ENCODE measurements at places on chromosomes 3 and 15.

DNA sequence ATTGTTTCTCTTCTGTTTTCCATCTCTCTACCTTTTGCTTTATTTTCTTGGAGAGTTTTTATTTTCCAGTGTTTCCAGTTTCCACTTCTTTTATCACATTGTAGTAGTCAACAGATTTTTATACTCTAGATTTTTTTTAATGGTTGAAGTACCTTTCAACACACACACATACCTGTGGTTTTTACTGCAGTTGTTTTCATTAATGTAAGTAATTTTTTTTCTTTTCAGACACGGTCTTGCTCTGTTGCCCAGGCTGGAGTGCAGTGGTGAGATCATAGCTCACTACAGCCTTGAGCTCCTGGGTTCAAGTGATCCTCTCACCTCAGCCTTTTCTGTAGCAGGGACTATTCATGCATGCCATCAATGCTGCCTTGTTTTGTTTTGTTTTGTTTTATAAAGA is 472.5 kb upstream of the SGO1 start:
- no peak for DNase-seq

DNA sequence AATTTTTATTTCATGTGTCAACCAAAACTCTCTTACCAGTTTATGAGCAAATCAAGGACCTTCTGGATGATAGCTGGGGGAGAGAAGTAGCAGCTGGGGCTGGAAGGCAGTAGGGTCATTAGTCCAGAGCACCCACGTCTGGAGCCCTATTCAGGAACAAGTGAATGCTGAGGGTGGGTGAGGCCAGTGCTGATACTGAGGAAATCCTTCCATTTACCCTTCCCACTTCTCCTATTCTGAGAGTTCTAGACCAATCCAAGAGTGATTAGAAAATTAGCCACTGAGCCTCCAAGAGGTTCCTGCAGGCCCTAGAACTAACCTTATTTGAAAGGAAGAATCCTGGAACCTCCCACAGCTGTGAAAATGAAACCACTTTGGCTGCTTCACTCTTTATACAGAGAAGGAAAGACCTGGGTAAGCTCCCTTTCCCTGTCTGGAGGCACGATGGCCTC is 46.2 kb upstream of the VILL start:
- DNase-seq: no peak

- no peak for DNase-seq
Measured at GRCh38 chr3:15479400-15480224, 41.9 kb downstream of the COLQ start.

- no peak for DNase-seq
Measured at GRCh38 chr15:36798366-36798765, 218.9 kb downstream of the CDIN1 start.

- no peak for DNase-seq
Measured at GRCh38 chr15:66249605-66250174, 3.9 kb downstream of the MEGF11 start.

DNA sequence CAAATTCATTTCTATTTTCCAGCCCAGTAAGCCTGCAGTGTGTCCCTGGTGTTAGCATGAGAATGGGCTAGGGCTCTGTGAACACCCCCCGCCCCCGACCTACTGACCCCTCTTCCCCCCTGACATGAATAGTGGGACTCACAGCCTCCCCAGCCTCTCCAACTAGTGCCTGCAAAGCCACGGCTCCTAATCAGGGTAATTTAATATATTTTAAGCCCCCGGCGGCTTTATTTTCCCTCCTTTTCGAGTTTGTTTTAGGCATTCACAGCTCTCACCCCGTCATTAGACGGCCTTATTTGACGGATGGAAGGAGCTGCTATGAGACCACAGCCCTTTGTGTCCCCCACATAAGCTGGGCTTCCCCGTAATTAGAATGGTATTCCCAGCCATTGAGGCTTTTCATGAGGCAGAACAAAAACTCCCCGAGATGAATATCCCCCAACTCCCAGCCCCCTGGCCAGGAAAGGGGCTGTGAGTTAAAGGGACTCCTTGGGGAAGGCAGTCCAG is 78.3 kb upstream of the POLG start:
- no peak for DNase-seq

DNA sequence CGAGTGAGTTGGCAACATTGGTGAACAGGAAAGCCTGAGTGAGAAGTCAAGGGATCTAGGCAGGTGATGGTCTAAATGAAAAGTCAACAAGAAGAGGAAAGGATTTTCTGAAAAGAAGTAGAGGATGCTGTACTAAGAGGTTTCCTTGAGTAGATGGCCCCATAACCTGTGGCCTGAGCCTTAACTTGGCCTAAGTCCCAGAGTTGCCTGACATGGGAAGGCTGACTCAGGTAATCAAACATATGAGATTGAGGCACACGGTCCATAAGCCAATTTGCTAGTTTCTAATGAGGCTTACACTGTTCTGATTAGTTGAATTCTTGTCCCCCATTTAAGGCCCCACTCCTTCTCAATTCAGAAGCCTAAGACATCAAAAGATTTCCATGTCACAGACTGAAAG is 262.5 kb upstream of the LMCD1 start:
- DNase-seq: no peak

- DNase-seq: no peak
Measured at GRCh38 chr3:151445273-151446001, 15.4 kb downstream of the IGSF10 start.

GRCh38 chr3:108511490-108511889 is 1.1 kb upstream of the MYH15 start:
- no peak for DNase-seq

- no peak for DNase-seq
Measured at GRCh38 chr3:70360979-70361760, 48.7 kb upstream of the MDFIC2 start.

DNA sequence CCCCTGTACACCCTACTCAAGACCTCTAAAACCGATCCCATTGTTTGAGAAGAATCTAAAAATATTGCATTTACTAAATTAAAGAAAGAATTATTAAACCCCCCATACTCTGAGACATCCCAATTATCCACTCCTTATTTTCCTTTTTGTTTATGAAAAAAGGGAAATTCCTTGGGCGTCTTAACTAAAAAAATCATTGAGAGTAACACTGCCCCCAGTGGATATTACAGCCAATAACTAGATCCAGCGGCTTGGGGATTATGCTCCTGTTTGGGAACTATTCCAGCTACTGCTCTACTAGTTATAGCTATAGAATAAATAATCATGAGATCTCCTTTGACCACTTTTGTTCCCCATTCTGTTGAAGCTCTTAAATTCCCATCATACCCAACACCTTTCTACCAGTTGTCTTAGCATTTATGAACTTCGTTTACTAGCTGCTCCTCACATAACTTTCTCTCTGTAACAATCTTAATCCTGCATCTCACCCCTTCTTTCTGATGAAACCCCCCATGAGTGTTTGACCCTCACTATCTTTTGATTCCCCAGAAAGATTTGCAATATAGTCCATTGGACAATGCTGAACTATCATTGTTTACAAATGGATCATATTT is 12.7 kb upstream of the CFAP91 start:
- no peak for DNase-seq

DNA sequence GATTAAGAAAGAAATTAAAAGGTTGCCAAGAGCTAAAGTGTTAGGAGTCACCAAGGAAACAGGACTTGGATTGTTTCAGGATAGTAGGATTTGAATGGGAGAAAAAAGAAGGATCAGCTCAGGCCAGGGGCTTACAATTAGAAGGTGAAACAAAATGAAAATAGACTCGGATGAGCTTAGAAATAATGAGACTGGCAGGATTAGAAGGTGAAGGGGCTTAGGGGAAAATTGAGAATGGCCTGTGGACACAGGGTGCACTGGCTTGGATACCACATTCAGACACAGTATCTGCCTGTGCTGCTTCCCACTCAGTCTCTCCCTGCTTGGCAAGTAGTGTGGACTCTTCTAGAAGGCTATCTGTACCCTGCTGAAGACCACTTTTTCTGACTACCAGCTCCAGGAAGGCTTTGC is 206.1 kb upstream of the ATP10A start:
- DNase-seq: no peak

DNA sequence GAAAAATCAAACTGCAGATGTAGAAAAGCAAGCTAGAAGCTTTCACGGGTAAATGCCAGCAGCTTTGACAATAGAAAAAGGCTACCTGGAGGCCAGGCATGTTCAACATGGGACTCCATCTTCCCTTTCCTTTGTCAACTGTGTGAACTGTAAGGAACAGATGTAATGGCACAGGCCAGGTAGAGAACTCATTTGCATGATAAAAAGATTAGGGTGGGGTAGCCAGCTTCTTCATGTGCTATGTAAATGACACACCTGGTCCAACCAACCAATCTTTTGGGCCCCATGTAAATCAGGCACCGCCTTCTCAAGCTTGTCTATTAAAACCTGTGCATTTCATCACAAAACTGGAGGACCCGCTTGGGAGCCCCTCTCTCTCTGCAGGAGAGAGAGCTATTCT is 686.5 kb upstream of the GOLIM4 start:
- DNase-seq: no peak

DNA sequence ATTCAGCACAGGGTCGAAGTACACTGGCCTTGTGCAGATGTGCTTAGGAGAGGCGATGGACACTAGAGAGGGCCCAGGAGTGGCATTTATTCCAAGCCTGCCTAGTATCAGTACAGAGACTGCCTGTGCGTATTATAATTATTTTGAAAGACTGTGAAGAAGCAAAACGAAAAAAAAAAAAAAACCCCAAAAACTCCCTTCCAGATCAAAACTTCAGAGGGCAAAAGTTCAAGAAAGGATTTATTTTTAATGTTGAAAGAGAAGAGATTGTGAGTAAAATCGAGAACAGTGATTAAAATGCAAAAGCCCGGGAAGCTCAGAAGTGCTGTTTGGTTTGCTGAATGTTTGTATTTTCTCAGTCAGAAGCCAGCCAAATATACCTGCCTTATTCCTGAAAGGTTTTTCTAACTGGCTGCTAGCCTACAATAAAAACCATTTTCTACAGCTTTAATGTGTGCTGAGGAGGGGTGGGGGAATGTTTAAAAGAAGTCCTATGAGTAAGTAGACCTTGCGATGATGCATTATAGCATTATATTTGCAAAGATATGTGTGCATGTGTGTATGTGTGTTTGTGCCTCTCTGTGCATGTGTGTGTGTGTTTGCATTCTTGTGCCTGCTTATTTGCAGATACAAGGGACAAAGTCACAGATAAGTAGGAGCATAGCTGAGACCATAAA is 19.3 kb upstream of the LZTFL1 start:
- DNase-seq: no peak

DNA sequence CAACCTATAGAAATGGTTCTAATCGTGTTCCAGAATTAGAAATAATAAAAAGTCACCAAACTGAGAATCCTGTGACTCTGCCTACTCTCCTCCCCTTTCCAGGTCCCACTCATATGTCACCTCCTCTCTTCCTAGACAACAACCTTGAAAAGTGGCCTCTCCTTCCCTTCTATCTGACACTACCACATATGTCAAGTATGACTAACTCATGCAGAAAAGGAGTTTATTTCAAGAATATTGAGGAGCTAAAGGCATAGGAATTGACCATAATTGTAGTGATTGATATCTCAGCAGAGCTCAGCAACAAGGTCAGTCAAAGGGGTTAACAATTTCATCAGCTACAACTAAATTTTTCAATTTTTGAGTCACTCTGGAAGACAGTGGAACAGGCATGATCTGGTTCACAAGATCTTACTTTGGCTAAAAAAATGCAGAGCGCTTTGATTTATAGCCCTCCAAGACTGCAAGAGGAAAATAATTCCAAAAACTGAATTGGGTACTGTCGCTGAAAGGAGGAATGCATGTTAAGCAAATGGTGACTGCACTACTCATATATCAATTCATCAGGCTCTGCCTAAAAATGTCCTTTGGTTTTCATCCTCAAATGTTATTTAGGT is 160.6 kb upstream of the ARHGEF26 start:
- DNase-seq: no peak

- no peak for DNase-seq
Measured at GRCh38 chr15:47196048-47196447, 521.3 kb upstream of the SEMA6D start.

DNA sequence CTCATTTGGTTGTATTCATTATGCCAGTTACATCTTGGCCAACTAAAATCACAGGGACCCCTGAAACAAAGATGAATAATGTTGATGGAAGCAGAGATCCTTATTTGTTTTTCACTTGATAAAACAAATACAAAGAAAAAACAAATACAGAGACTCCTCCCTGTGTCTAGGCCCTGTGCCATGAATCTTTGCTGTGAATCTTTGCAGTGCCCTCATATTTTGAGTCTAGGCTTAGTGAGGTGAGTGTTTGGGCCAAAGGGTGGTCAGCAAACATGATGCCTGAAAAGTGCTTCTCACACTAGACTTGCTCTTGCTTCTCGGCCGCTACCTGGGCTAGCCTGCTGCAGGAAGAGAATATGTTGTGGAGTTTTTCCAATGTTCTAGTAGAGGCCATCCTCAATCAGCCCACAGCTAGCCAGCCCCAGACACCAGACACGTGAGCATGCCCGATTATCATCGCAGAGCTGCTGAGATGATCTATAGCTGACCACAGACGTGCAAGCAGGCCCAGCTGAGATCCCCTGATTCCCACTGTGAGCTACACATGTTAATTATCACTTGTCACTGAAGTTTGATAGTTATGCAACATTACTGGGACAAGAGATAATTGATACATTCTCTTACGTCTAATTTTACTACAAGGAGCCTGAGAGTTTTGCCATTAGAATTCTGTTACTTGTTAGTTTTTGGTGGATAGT is 191.4 kb downstream of the THRB start:
- DNase-seq: no peak

DNA sequence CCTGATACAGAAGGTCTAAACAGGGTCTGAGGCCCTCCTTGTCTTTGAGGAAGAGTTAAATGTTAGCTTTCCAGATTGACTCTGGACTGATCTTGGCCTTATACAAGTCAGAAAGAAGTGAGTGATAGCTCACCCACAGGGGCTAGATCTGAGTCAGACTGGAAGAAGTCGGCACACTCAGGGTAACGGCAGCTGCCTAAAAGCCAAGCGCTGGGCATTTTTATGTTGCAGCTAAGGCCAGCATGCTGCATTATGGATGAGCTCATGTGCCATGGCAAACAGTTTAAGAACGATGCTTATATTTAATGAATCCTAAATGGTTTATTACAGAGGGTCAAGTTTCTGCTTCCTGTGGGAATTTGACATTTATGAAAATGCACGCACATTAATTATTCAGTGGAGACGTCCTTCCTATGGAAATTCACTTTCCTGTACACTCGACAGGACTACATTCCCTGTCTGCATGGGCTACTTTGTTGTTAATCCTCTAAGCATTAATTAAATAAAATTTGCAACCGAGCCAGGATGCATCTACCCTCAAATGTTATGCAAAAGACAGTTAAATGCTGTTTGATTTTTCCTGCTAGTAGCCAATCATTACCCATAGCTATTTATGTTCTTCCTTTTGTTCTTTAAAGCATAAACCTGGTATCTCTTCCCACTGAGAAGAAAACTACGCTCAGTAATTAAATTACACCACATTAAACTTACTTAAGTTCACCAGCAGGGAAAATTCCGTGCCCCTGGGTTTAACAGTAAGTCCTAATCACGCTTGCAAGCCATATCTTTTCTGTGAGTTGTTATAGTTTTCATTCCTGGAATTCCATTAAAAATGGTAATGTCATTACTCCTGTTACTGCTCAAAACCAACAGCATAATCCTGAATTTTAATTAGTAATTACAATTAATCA is 762.7 kb upstream of the CFAP20DC start:
- DNase-seq: no peak

- no peak for DNase-seq
Measured at GRCh38 chr15:71447328-71448250, 332.3 kb downstream of the THSD4 start.

- no peak for DNase-seq
Measured at GRCh38 chr3:188979248-188979647, 192.5 kb upstream of the TPRG1 start.

- no peak for DNase-seq
Measured at GRCh38 chr15:62977952-62978811, 64.4 kb upstream of the TPM1 start.
